Activated CD8-positive, alpha-beta memory T cell treated with anti-CD3 and anti-CD28 coated beads for 1 hour (primary cell): ENCODE measurements at places on chromosomes 13 and 19.
A peak's percentile ranks its signal among the peaks of the same experiment; 100 is the strongest.

- no peak for DNase-seq
Measured at GRCh38 chr19:49512970-49513745, 697 bp downstream of the FCGRT start.

- DNase-seq: no peak
Measured at GRCh38 chr13:97339988-97340749, 93.8 kb upstream of the RAP2A start.

DNA sequence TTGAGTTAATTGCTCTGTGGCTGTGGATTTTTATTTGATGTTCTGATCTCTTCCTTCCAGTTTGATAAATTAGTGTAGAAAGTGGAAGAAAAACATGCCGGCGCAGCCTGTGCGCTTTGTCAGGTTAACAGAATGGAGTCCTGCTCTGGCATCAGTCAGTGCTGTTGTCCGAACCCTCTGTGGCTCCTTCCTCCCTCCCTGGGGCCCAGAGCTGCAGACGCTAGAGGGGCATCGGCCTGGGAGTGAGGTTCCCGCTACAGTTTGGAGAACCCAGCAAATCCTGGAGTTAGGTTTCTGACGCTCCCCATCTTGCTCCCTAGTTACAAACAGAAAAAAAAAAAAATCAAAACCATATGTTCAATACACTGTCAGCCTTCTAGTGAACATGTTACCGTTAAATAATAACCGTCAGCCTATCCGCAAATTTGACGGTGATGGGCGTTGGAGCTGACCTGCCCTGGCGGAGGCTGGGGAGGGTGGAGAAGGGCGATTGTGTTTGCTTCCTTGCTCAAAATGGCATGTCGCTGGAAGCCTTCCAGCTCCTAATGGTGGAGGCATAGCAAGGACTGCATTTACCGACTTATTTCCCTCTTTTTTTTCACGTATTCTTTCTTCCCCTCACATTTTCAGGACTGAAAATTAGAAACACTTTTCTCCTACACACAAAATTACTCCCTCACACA, 13.6 kb downstream of the MBNL2 start:
- no peak for DNase-seq

DNA sequence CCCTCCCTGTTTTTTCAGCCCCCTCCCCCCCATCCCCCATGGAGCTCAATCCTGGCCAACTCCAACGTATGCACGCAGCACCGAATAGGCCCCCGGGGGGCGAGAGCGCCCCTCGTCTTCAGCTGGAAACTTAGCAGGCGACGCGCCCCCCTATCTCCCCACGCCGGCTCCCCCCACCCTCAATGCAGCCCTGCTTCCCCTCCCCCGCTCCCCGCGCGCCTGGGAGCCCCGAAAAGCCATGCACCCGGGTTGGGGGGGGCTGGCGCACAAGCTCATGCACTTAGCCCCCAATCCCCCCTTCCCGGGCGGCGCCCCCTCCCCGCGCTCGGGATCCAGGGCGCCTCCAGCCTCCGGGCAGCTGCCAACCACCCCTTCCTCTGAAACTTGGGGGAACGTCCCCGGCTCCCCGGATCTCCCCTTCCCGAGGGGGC, 508 bp downstream of the ZBTB7A start:
- peak; percentile 54 for DNase-seq

DNA sequence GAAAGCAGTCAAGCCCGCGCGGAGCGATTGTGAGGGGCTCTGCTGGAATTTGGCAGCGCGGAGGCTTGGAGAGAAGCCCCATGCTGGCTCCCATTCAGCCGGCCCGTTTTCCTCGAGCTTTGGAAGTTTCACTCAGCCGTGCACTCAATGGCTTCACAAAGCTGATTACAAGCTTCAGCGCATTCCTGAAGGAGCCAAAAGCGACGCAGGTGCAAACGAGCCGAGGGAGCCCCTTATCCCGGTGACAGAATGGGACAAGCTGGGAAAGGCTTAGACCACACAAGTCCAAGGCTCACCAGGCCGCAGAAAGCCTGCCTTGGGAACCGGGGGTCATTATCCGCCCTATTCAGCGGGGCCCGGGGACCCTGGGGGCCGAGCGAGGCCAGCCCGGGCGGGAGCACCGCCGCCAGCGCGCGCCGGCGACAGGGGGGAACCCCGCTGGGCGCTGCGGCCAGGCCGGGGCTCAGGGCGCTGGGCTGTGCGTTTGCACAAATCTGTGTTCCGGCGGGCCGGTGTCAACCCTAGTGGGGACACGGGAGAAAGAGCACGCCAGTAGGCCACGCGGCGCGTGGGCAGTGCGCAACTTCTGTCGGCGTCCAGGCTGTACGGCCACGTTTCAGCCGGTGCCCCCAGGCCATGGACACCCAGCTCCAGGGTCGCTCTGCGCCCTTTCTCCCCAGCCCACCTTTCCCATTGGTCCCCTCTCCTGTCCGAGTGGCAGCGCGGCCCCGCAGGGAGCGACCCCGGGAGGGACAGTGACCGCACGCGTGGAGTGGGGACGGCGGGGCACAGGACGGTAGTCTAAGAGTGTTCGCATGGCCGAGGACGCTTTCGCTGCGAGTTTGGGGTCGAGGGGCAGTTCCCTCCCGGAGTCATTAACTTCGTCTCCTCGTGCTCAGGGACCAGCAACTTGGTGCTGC, 37.3 kb downstream of the SOX1 start:
- no peak for DNase-seq

DNA sequence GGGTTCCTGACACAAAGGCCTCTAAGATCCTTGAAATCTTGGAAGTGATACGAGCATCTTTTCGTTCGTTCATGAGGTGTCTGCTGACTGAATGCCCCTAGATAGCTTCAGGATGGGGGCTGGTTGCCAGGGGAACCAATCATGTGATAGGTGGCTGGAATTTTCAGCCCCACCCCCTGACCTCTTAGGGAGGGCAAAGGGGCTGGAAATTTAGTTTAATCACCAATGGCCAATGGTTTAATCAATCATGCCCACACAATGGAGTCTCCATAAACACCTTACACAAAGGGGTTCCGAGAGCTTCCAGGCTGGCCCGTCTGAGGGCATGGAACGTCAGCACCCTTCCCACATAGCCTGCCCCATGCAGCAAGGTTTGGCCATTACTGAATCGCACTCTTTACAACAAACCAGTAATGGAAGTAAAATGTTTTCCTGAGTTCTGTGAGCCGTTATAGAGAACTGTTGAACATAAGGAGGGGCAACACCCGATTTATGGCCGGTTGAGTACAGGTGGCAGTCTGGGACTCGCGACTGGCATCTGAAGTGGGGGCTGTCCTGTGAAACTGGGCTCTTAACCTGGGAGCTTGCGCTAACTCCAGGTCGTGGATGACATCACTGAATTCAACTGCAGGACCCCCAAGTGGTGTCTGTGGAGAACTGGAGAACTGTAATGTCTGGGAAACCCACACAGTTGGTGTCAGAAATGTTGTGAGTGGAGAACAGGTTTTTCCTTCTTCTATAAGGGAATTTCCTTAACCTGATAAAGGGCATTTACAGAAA, 25.6 kb downstream of the MLLT1 start:
- DNase-seq: no peak

DNA sequence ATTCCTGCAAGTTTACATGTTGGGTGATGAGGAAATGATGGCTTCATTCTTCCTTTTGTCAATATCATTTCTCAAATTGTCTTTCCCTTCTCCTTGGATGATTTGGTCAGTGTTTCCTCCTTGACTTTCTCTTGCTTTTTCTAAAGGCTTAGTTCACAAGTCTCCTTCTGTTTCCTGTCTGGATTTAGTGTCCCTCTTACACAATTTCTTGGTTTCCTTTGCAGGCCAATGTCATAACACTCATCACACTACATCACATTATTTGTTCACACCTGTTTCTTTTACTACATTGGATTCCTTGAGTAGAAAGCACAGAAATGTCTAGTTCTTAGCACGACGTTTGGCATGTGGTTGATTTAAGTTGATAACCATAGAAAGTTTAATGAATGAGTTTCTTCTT, 490.7 kb downstream of the TDRD3 start:
- DNase-seq: no peak

DNA sequence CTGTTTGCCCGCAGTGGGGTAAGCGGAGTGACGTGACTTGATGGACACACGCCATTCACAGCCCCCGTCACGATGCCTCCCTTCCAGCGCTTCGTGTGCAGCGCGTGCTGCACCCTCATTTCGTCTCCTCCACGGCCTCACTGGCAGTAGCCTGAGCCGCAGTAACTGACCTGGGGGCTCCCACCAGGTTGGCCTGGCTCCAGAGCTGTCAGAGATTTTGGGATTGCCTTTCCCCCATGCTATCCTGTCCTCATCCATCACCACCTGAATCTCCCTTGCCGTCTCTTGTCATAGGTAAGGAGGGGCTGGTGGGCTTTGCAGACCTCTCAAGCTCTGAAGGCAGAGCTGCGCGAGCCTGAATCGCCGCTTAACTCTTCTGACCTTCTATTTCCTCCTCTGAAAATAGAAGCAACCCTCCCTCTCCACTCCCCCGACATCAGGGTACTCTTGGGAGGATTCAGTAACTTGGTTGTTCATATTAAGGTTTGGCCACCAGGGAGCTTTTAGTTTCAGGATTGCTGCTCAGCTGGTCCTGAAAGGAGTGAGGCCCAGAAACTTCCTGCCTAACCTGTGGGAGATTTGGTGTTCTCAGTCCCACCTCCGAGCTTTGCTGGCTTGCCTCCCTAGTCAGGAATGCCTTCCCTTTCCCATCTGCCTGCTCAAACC, 27.9 kb downstream of the SIGLEC5 start:
- DNase-seq: no peak

- DNase-seq: no peak
Measured at GRCh38 chr13:110334256-110334655, 27.2 kb downstream of the COL4A2 start.

- DNase-seq: no peak
Measured at GRCh38 chr19:2213799-2214198, 22.3 kb downstream of the PLEKHJ1 start.

- no peak for DNase-seq
Measured at GRCh38 chr13:28137596-28137995, 749 bp upstream of the PAN3 start.

GRCh38 chr13:87999240-87999700, 328.1 kb downstream of the SLITRK5 start:
- no peak for DNase-seq

DNA sequence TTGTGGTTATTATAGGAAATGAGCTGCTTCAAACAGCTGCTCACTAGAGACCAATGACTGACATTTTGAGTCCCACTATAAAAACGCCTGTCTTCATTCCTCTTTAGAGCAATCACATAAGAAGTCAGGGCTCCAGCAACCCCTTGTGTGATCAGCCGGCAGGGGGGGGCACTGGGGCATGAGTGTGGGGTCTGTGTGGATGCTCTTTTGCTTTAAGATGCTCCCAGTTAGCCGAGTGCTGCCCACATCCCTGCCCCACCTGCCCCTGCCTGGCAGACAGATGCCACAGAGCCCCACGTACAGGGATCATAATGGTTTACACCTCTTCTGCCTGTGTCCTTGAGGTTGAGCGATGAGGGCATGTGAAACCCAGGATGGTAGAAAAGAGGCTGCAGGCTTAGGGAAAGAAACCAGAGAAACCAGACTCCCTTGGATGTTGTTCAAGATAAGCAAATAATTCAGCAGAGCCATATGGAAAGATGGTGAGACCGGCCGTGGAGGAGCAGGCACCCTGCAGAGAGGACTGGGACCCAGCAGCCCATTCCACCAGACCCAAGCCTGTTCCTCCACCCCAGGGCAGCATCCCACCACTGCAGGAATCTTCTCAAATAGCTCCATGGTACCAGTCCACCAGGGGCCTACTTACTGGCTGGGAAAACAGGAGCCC, 55.4 kb downstream of the CHST8 start:
- no peak for DNase-seq

DNA sequence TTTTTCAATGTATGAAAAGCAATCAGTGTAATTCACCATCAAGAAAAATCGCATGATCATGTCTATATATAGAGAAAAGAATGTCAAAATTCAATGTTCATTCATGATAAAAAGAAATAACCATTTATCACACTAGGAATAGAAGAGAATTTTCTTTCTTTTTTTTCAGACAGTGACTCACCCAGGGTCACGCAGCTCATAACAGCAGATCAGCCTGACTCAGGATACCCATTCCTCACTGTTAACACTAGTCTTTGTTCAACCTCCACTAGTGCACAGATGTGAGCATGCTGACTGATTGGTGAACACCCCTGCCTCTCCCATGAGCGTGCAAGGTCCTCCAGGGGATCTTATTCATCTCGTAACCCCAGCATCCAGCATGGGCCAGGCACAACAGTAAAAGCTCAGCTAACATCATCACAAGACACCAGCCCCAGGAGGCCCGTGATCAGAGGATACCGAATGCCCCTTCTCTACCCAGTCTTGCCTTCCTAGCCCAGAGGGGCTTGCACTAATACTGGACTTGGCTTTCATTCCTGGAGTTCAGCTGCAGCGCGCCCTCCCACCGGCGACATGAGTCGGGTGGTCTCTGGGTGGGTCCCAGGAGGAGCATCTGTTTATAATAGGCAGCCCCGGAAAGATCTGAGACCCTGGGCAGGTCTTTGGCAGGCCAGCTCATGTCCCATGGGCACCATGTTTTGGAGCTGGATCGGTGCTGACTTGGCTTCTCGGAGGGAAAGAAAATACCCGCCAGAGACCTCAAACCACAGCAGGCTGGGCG, 539.5 kb upstream of the SLC10A2 start:
- no peak for DNase-seq
